Pulmonary artery endothelial cell (primary cell): ENCODE measurements at places on chromosomes 1 and 21.

DNA sequence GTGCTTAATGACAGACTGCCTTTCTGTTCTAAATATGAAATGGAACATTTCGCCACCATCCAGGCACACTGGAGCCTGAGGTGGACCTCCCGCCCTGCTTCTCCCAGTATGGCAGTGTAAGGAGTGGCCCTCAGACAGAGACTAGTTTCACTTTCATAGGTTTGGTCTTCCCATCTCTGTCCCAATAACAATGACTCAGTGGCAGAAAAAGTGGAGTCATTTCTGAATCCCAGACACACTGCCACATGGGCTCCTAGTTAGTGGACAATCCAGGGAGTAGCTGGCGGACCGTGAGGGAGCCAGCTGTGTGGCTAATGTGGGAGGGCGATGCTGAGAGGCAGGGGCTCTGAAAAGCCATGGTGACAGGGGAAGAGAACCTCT is 95.6 kb upstream of the TSPAN2 start:
- no peak for DNase-seq

- no peak for DNase-seq
Measured at GRCh38 chr1:98842241-98842640, 162.4 kb downstream of the PLPPR5 start.

GRCh38 chr1:230958370-230958769 is 20.3 kb downstream of the TTC13 start:
- DNase-seq = no peak

- no peak for DNase-seq
Measured at GRCh38 chr1:20366463-20367115, 75.9 kb downstream of the VWA5B1 start.

DNA sequence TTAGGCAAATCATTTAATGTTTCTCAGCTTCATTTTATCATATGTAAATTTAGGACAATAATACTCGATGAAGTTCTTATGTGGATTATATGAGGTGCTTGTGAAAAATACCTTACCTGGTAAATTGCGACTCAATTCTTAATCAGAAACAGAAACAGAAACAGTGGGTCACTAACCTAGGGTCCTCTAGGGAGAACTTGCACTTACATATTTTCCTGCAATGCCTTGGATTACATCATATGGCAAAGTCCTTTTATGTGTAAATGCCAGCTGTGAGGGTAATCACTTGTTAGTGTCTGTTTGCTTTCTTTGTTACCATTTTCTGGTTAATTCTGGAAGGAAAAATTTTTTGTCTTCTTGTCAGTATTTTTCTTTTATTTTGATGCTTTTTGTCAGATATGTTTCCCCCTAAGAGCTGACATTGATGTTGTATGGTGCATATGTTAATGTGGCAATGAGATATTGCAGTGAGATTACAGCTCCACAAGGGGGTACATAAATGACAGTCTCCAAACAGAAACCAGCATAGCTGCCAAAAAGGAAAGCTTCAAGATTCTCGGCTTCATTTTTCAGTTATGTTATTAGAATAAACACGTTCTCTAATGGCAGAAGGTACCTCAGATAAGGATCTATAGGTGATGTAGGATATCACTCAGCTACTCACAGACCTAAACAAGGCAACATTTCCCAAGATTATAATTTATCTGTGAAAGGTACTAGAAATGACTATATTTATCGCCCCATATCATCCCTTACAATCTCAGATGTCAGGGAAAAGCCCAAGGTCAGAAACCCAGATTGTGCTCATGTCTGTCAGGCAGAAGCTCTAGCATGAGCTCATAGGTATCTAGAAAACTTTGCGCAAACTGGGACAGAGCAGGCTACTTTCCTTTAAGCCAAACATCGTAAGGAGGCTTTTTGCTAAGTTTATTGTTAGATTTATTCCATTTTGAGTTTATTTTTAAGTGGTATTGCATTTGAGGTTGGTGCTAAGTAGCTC is 119.9 kb downstream of the FASLG start:
- no peak for DNase-seq

- peak; percentile 88 for DNase-seq
Measured at GRCh38 chr1:206575165-206575893, 36.9 kb downstream of the EIF2D start.

GRCh38 chr1:230797942-230798365 is 50.8 kb downstream of the CAPN9 start:
- peak; percentile 36 for DNase-seq

DNA sequence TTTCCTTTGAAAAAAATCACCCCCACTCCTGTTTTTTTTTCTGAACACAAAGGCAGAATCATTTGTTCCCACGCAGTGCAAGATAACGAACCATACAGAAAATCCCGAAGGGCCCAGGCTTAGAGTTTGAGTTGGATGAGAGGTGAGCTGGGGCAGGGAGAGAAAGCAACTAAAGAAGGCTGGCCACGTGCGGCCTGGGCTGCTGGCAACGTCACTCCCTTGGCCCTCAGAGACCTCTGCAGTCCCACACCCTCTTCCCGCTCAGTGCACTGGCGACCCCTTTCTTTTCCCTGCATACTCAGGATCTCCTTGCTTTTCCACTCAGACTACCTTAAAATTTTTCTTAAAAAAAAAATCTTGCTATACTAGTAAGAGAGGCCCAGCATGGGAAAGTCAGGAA is 28.2 kb upstream of the CRNN start:
- no peak for DNase-seq

- no peak for DNase-seq
Measured at GRCh38 chr1:1947493-1947892, 28.4 kb upstream of the TMEM52 start.

DNA sequence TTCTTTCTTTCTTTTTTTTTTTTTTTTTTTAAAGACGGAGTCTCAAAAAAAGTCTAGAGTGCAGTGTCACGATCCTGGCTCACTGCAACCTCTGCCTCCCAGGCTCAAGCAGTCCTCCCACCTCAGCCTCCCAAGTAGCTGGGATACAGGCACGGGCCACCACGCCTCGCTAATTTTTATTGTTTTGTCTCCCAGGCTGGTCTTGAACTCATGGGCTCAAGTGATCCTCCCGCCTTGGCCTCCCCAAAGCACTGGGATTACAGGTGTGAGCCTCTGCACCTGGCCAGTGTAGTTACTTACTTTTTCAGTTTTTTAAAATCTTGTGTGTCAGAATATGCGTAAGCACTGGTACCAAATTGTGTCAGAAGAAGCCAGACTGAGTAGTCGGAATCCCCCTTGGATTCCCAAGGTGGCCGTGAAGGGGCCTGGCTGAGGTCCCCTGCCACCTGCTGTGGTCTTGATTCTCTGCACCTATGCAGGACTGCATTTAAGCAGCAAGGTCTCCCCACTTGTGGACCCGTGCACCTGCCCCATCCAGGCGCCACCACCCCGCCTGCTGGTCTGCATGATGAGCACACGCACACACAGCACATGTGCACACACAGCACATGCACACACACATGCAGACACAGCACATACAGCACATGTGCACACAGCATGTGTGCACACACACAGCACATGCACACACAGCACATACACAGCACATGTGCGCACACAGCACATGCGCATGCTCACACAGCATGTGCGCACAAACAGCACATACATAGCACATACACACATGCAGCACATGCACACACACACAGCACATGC is 47.5 kb downstream of the PCNT start:
- no peak for DNase-seq

DNA sequence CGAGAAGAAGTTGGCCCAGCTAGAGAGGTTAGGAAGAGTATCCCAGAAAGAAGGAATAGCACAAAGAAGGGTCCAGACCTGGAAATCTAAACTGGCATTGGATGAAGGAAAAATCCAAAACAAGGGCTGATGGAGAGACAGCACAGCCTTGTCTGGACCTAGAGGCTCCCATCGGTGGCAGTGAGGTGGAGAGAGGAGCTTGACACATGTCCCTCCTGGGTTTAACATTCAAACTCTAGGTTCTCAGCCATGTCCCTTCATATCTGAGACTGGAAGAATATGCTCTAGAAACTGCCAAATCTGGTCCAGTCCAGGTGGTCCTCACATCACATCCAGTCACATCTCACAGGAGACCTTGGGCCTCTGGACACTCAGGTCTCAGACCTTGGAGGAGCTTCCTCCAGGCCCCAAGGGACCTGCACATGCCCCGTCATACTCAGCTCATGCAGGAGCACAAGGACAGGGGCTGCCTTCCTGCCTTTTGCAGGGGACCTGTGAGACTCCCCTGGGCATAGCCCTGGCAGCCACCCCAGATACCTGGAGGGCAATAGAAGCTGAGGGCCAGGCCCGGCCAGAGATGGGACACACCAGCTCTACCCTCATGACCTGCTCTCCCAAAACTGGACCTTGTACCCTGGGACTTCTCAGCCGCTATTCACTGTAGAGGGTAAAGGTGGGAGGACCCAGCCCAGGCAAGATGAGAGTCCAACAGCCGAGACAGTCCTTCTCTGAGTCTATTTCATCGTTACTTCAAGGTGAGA is 7.5 kb downstream of the TMEM125 start:
- no peak for DNase-seq

- DNase-seq = no peak
Measured at GRCh38 chr1:242016479-242016878, 17.6 kb upstream of the MAP1LC3C start.

DNA sequence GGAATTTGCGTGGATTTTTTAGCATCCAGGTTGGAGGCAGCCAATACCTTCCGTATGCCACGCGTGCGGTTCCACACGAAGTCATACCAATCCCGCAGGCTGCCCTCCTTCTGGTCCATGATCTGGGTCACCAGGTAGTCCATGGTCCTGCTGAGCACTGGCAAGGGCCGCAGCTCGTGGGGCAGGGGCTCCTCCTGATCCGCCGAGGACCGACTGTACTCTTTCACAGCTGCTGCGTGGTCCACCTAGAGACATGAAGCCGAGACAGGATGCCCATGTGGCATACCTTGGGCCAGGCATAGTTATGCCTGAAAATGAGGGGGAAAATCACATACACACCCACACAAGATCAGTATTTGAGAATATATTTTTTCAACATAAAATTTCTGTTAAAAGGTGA is 12.1 kb downstream of the MCM3AP start:
- no peak for DNase-seq

GRCh38 chr1:66598670-66599069 is 64.7 kb downstream of the SGIP1 start:
- DNase-seq = peak; percentile 7

DNA sequence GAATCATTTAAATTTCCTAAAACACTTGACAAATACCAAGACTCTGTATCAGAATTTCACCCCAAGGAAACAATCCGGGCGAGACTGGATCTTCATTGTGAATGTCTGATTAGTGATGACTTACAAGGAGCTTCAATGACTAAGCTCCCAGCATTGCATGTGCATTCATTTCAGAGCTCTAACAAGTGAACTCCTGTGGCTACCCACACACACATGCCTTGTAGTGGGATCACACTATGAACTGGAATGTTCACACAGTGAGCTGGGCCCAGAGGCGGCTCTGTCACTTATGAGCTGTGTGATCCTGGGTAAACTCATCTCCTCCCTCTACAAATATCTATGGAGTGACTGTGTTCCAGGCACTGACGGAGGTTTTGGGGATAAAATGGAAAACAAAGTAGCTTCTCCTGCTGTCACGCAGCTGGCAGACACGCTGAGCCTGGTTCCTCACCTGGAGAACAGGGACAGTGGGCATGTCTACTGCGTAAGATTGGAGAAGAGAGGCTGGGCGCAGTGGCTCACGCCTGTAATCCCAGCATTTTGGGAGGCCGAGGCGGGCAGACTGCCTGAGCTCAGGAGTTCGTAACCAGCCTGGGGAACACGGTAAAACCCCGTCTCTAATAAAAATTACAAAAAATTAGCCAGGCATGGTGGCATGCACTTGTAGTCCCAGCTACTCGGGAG is 56.9 kb downstream of the CLSTN1 start:
- no peak for DNase-seq

- DNase-seq = no peak
Measured at GRCh38 chr1:227532019-227532619, 31.2 kb upstream of the ZNF678 start.

GRCh38 chr1:115888976-115889375 is 48.0 kb upstream of the NHLH2 start:
- no peak for DNase-seq

DNA sequence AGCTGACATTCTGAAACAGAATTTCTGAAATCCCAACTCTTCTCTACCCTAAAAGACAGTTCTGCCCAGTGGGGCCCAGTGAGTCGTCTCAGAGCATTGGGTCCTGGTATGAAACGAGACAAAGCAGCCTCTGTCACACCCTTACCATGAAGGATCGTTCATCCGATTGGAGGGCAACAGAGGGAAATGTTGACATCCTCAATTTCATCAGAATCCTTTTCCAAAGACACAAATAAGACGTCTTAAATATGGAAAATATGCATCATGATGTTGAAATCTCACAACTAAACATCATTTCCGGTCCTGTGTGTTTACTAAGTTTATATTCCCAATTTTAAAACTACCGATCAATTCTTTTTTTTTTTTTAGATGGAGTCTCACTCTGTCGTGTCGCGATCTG is 112.1 kb upstream of the SLC45A1 start:
- no peak for DNase-seq

DNA sequence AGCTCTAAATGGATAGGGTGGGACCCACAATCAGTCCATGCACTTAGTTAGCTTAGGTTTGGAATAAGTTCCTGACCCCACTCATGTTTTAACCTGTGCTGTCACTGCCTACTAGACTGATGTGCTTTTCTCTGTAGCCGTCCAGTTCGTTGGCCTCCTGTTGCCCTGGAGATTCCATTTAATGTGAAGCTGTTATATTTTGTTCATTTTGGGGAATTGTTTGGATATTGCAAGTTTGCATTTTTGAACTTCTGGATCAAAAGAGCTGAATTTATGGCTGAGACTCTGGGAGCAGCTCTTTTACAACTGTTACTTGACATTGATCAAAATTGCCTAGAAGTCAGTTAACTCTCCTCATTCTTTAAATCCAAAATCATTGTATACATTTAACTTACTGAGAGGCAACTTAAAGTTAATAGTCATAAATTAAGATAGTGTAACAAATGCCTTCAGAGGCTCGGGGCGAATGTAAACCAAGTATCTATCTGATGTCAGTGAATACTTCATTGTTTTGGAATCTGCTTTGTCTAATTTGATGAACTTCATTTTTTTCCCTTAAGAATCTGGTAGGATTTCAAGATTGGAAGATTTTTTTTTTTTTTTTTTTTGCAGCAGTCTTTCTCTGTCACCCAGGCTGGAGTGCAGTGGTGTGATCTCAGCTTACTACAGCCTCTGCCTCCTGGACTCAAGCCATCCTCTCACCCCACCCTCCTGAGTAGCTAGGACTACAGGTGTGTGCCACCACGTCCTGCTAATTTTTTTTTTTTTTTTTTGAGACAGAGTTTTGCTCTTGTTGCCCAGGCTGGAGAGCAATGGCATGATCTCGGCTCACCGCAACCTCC is 38.1 kb downstream of the MIGA1 start:
- DNase-seq = no peak

GRCh38 chr1:8384577-8384976 is 66.7 kb downstream of the SLC45A1 start:
- DNase-seq = no peak
